ENCODE measurements at places on chromosomes 13 and 19.

DNA sequence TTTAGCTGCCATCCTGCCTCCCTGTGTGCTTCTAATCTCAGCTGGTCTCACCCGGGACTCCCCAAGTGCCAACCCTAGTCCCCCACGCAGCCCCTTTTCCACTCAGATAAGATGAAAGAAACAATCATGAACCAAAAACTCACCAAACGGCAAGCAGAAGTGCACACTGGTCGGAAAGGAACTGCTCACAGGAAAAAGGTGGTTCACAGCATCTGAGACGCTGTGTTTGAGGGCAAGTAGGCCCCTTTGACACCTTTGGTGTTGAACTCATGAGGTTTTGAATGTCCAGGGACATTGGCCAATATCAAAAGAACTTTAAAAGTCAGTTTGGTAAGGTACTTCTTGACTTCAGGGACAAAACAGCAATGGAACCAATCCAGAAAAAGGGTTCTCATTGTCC, 20.4 kb upstream of the ACOD1 start:
- DNase-seq, result no peak

GRCh38 chr13:110506859-110507566, 54.5 kb downstream of the RAB20 start:
- no peak for DNase-seq

DNA sequence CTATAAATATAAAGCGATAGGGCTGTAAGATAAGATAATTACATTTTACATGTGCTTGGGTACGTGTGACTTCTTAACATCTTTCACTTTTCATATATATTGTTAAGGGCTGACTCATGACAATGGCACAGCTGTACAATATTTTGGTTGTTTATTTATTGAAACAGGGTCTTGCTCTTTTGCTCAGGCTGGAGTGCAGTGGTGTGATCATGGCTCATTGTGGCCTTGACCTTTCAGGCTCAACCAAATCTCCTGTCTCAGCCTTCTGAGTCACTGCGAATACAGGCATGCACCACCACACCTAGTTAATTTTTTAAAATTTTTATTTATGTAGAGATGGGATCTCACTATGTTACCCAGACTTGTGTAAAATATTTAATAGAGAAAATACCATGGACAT, 2532.4 kb upstream of the PCDH20 start:
- DNase-seq, result no peak

GRCh38 chr13:76516013-76516412, 370.2 kb downstream of the KCTD12 start:
- DNase-seq, result no peak

- no peak for DNase-seq
Measured at GRCh38 chr19:30555075-30555790, 183.0 kb downstream of the ZNF536 start.

DNA sequence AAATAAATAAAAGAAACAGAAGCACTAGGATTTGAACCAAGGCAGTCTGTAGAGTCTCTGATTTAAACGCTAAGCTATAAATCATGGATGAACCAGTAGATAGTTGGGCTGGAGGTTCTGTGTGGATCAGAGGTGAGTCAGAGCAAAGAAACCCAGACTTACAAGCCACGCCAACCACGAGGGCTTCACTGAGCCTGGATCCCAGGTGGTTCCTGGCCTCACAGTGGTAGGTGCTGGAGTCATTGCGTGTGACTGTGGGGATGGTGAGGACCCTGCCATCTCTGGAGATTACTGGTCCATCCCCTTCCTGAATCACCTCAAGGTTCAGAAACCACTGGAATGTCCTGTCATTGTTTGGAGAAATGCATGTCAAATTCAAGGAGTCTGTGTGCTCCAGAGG, 19.3 kb upstream of the CEACAM20 start:
- DNase-seq, result no peak

DNA sequence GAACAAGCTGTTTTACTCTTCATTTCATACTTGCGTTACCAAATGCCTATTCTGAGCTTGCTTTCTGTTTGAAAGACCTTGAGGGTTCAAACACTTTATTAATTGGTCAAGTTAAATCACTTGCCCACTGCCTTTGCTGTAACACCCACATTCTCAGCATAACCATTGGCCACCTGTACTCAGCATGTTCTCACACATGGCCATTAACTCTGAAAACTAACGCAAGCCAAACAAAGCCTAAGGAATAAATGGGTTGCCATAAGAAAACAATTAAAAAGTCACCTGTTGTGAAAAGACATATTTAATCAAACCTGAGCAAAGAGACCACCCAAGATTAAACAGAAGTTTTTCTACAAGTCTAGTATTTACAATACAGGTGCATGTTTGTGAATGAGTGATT, 517.2 kb upstream of the SPRY2 start:
- no peak for DNase-seq

DNA sequence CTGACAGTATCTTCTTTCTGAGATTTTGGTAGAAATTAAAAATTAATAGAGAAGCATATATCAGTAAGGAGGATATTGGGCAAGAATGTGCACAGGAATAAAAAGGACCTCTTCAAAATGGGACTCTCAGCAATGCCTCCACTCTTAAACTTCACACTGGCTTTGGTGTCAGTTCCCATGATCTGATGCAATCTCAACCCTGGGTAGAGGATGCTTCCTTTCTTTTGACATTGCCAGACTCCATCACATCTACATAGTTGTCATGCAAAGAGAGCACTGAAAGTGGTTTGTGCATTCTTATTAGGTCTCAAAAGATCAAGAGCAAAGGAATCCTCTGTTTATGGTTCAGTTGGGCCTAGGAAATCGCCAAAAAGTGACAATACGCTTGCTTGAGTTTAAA, 26.3 kb downstream of the STARD13 start:
- no peak for DNase-seq

- DNase-seq, result no peak
Measured at GRCh38 chr19:378706-379105, 30.2 kb downstream of the C2CD4C start.

DNA sequence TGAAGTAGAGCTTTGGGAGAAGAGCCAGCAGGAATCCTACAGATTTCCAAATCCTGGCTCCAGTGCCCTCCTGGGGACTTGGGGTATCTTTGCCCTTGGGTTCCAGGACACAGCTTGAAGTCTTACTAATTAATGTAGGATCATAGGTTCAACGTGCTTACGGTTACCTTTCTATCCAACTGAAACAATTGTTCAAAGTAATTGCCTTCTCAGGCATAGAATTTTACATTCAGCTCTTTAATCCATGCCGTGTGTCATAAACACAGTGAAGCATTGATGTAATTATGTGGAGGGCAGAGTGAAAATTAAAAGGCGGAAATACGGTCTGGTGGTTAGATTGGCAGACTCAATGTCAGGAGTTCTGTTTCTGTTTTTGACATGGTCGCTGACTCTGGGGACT, 170.4 kb downstream of the COG6 start:
- no peak for DNase-seq

DNA sequence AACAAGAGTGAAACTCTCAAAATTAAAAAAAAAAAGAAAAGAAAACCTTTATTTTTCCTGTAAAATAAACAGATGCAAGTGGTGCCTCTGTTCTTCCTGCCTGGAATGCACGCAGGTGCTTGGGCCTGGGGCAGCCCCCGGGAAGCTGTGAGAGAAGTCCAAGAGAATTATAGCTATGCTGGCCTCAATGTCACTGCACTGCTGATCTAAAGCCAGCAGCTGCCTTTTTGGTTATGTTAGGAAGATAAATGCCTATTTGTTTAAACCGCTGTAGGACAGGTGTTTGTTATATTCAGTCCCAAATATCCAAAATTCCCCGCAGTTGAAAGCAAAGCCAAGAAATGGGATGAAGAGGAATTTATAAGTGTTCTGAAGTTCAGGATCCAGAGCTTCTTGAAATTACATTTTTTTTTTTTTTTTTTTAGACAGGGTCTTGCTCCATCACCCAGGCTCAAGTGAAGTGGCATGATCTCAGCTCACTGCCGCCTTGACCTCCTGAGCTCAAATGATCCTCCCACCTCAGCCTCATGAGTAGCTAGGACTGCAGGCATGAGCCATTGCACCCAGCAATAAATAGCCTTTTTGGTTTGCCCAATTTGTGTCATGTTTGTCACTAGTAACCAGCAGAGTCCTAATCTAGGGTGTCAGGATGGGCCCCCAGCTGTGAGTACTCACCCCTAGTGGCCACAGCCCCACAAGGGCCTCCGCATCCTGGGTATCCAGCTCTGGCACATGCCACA, 2.2 kb downstream of the RINL start:
- no peak for DNase-seq

GRCh38 chr19:31781542-31781941, 432.3 kb upstream of the TSHZ3 start:
- no peak for DNase-seq

DNA sequence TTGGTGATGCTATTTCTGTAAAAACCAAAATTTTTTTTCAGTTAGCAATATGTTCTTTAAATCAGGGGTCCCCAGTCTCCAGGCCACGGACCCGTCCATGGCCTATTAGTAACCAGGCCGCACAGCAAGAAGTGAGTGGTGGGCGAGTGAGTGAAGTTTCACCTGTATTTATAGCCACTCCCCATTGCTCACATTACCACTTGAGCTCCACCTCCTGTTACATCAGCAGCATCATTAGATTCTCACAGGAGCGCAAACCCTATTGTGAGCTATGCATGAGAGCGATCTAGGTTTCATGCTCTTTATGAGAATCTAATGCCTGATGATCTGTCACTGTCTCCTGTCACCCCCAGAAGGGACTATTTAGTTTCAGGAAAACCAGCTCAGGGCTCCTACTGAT, 58.9 kb upstream of the SLC7A1 start:
- no peak for DNase-seq

- no peak for DNase-seq
Measured at GRCh38 chr19:47444388-47444821, 25.1 kb upstream of the MEIS3 start.

DNA sequence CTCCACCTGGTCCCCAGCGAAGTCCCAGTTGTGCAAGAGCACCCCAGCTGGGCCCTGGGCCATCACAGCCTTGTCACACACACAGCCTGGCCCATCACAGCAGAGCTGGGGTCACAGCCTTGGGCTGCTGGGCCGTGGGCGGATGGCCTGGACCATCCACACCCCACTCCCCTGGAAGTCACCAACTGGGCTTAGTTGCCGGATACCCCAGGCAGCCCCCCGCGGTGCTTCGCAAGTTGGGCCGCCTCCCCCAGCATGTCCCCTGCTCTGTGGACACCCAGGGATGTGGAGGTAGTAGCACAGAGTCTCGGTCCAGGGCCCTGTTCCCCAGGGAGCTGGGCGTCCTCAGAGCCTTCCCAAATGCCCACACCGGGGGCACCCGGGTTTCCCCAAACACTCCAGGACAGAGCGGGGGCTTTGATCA, 4.5 kb upstream of the ZNF554 start:
- DNase-seq, result no peak

DNA sequence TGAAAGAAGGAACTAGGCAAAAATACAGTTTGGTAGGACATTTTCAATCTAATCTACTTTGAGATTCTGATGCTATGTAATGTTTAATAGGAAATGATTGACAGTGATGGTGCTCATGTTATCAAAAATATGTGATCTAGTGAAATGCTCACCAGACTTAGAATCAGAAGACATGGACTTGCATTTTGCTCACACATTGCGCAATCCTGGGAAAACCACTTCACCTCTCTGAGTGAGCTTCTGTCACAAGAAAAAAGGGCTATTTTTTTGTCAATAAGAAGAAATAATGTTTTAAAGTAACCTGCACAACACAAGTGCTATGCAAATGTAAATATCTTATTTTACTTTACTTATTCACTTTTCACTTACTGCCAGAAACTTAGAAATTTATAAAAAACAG, 380.9 kb upstream of the HTR2A start:
- no peak for DNase-seq

- no peak for DNase-seq
Measured at GRCh38 chr13:35855531-35856019, 275.6 kb downstream of the DCLK1 start.

GRCh38 chr13:50955241-50955640, 45.6 kb downstream of the RNASEH2B start:
- DNase-seq, result no peak

- no peak for DNase-seq
Measured at GRCh38 chr13:46121597-46122163, 16.8 kb upstream of the CPB2 start.

- peak; percentile 41 for DNase-seq
Measured at GRCh38 chr13:74017301-74018061, 116.7 kb downstream of the KLF12 start.

GRCh38 chr19:42794765-42795164, 29.3 kb upstream of the PSG8 start:
- DNase-seq, result no peak

- no peak for DNase-seq
Measured at GRCh38 chr19:30712431-30713337, 340.5 kb downstream of the ZNF536 start.

- no peak for DNase-seq
Measured at GRCh38 chr19:38945562-38946228, 15.0 kb downstream of the MRPS12 start.

GRCh38 chr19:1590641-1591397, 1.8 kb downstream of the MBD3 start:
- DNase-seq, result peak; percentile 65

DNA sequence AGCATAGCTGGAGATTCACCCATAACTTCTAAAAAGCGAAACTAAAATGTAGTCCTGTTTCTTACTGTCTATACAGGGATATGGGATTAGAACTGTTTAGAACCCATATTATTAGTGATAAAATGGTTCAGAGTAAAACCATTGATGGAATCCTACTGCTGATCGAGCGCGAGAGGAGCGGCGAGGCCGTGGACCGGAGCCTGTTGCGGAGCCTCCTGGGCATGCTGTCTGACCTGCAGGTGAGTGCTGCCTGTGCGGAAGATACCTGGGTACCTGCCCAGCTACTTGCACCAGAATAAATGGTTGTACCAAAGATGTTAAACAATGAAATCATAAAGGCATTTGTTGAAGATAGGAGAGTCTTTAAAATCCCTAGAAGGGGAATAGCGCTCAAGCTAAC, 23.7 kb downstream of the CUL4A start:
- DNase-seq, result no peak

DNA sequence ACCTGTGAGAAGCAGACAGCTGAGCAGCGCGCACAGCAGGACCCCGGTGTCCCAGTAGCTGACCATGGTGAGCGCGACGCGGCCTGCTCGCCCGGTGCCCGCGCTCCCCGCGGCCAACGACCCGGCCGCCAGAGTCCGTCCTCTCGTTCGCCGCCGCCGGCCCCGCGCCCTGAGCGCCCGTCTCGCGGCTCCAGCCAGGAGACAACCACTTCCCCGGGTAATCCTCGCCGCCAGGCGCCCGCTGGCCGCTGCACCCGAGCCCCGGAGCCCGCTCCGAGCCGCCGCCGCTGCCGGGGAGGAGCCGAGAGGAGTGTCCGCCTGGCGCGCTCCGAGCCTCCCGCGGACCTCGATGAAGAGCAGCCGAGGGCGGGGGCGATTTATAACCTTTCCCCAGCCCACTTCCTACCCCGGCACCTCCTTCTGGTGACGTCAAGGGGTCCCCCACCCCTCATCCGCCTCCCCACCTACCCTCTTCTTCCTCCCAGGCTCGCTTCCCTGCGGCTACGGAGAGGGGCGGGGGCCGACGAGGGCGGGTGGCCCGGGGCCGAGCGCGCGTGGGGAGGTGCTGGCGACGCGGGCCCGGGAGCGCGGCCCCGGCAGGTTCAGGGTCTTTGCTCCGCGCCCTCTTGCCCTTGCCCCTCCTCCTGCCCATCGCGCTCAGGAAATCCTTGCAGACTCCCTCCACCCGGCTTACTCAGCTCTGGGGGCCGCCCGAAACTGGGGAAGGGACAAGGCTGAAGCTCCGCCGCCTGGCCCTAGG, at the start of gene FLT1:
Gene FLT1 (minus strand): TSS at position 351 of the 760 bp plus-strand sequence. CDS start 285 bp downstream, at position 66.
- DNase-seq, result no peak
